Activated CD4-positive, alpha-beta T cell treated with anti-CD3 and anti-CD28 coated beads for 36 hours (primary cell): ENCODE measurements at places on chromosomes 16 and 17. TPM values are rescaled to one million over a fixed set of nuclear protein-coding genes. Genes with fewer than 3 reads are reported as not detected.

GRCh38 chr17:75601057-75601987, 13.7 kb downstream of the MYO15B start:
- H3K27me3 ChIP-seq = no peaks in the 10 kb centered on the region
- H3K27ac ChIP-seq = no peak overlapping the region
- no peaks in the 10 kb centered on the region for H3K36me3 ChIP-seq

NDUFAF8 gene
- 31.0 TPM for total RNA-seq

DNA sequence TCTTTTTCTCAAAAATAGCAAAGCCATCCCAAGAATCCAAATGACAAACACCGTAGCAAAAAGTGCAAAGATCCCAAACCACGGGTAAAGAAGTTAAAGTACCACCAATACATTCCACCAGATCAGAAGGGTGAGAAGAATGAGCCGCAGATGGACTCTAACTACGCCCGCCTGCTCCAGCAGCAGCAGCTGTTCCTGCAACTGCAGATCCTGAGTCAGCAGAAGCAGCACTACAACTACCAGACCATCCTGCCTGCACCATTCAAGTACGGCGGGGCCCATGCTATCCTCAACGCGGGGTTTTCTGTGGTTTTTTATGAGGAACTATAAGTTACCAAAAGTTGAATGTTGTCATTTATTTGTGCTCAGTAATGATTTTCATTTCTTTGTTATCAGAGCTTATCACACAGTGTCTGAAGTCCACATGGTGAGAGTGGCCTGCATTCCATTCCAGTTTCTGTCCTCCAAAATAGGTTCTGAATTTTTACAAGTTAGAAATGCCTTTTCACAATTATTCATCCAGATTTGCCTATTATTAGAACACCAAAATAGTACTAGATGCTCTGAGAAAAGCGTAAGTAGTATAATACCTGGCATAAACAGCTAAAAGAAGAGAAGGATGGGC, 169.2 kb downstream of the MRTFB start:
- peaks cover 5% of the 10 kb centered on the region for H3K36me3 ChIP-seq
- no peaks in the 10 kb centered on the region for H3K27me3 ChIP-seq
- H3K4me3 ChIP-seq = no peak overlapping the region
- H3K27ac ChIP-seq = no peak overlapping the region
- H3K4me1 ChIP-seq = peaks cover 9% of the 10 kb centered on the region

DNA sequence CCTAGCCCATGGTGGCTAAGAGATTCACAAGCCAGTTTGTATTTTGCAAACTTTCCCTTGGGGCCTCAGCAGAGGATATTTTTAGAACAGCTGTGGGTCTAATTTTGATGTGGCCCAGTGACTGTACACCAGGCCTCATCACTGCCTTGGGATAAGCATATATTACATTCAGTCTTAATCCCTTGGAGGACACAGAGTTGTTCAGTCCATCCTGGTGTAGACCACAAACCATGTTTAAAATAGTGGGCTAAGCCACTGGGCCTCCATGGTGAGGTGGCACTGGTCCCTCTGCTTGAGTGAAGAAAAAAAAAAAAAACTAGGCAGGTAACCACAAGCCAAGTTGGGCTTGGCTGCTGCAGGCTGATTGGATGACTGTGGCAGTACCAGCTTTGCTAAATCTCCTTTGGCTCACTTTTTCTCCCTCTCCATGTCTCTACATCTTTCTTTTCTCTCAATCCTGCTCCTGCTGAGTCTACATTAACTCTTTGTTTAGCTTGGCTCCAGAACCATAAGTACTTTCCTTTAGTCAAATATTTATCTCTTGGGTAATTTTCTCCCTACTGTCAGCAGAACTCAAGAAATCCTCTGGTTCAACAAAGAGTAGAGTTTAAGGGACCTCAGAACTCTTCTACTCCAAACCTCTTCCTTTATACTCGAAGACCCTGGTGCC, 120.0 kb upstream of the TBX2 start:
- H3K36me3 ChIP-seq = peaks cover 6% of the 10 kb centered on the region
- DNase-seq = no peak
- H3K4me1 ChIP-seq = peaks cover 22% of the 10 kb centered on the region
- no peak overlapping the region for H3K27ac ChIP-seq
- no peaks in the 10 kb centered on the region for H3K27me3 ChIP-seq

- H3K27me3 ChIP-seq = peaks cover 17% of the 10 kb centered on the region
- no peak overlapping the region for H3K4me3 ChIP-seq
- no peak overlapping the region for H3K27ac ChIP-seq
- H3K36me3 ChIP-seq = no peaks in the 10 kb centered on the region
These were observed 15.9 kb upstream of the DOC2B start for GRCh38 chr17:197352-197751.

GRCh38 chr17:63489291-63489690, 12.4 kb downstream of the ACE start:
- H3K27ac ChIP-seq = no peak overlapping the region
- no peak for DNase-seq
- H3K4me1 ChIP-seq = no peaks in the 10 kb centered on the region

DNA sequence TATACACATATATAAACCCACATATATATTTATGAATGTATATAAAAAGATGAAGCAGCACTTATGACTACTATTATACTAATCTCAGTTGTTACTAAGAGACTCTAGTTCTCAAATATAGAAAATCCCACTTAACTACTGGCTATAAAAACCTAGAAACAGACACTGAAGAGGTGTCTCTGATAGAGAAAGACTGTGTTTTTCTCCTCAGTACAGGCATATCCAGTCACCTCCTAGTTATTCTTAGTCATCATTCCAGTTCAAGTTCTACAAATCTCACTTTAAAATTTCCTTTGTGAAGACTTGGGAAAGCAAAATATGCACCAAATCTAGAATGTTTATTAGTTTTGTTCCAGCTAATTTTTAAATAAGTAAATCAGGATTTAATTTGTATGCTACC, 93.9 kb downstream of the STH start:
- no peak for DNase-seq
- H3K4me3 ChIP-seq = no peak overlapping the region
- peaks cover 34% of the 10 kb centered on the region for H3K36me3 ChIP-seq
- no peaks in the 10 kb centered on the region for H3K27me3 ChIP-seq
- H3K4me1 ChIP-seq = peaks cover 59% of the 10 kb centered on the region

HYDIN gene
- total RNA-seq = not detected

- no peak overlapping the region for H3K4me3 ChIP-seq
- H3K4me1 ChIP-seq = no peaks in the 10 kb centered on the region
- DNase-seq = no peak
- H3K36me3 ChIP-seq = no peaks in the 10 kb centered on the region
- peaks cover 2% of the 10 kb centered on the region for H3K27me3 ChIP-seq
These were observed 5.0 kb downstream of the WFIKKN2 start for GRCh38 chr17:50840311-50840851.

C17orf50 gene
- total RNA-seq = not detected

- no peaks in the 10 kb centered on the region for H3K4me1 ChIP-seq
- H3K4me3 ChIP-seq = no peak overlapping the region
- H3K36me3 ChIP-seq = no peaks in the 10 kb centered on the region
- no peak overlapping the region for H3K27ac ChIP-seq
- peaks cover 14% of the 10 kb centered on the region for H3K27me3 ChIP-seq
- no peak for DNase-seq
These were observed 82.5 kb downstream of the PCTP start for GRCh38 chr17:55833306-55833705.

DNA sequence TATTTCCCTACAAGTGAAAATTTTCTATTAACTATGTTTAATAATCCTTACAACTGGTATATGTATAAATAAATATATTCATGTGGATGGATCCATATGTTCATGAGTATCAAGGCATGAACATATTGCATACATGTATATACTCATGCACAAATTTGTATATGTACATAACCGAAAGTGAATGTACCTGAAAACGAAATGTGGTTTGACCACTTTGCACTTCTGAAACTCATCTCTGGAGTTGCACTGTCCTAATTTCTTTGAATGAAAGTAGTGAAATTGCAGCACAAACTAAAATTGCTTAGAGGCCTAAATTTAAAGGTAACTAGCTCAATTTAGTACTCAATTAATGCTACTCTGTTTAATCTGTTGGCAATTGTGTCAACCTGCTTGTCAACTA, 27.4 kb upstream of the GNAO1 start:
- no peaks in the 10 kb centered on the region for H3K4me1 ChIP-seq
- H3K27ac ChIP-seq = no peak overlapping the region
- no peak for DNase-seq
- no peak overlapping the region for H3K4me3 ChIP-seq
- H3K36me3 ChIP-seq = no peaks in the 10 kb centered on the region

- no peak overlapping the region for H3K4me3 ChIP-seq
- H3K4me1 ChIP-seq = no peaks in the 10 kb centered on the region
- no peaks in the 10 kb centered on the region for H3K36me3 ChIP-seq
These were observed 1146.5 kb upstream of the GOT2 start for GRCh38 chr16:59880611-59881010.

DNA sequence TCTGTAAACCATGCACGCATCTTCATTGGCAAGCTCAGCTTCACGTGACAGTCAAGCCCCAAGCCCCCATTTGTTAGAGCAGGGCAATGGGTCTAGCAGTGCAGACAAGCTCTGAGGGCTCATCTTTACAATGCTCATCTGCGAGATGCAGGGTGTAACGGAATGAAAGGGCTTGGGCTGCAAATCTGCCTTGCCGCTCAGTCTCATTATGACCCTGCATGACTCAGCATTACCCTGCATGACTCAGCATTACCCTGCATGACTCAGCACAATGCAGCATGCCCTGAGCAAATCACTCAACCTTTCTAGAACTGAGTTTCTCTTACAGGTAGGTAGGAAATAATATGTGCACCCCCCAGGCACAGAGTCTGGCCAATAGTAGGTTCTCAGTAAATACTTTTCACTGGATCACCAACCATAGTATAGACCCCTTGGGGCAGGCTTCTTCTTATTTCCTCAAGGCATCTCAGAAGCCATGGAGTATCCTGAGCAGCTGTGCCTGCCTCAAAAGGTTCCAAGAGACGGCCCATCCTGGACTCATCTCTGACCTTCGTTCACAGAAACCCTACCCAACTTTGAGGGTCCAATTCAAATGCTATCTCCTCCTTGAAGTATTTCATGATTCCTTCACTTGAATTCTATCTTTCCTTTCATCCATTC, 391.3 kb upstream of the CDH5 start:
- peaks cover 4% of the 10 kb centered on the region for H3K27me3 ChIP-seq
- no peaks in the 10 kb centered on the region for H3K4me1 ChIP-seq
- H3K36me3 ChIP-seq = no peaks in the 10 kb centered on the region
- DNase-seq = peak; percentile 15

DNA sequence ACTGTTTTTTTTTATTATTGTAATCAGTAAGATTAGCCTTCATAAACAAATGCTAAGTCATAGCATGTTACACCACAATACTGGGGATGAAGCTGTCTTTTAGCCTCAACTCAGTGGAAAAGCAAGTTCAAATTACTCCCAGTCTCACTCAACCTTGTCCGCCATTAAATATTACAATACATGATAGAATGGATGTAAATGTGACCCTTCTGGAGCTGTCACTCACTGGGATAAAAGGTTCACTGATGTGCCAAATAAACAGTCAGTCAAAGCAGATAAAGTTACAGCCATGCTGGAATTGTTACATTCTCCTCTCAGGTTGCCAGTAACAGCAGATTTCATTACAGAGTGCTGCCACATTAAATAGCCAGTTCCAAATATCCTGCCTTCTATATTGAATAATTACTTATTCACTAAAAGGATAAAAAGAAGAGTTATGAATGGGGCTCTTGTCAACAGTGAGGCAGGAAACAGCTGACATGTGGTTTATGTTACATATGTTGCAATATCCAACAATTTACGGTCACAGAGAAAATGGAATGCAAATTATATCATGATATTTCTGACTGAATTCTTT, 53.4 kb downstream of the BRIP1 start:
- H3K27me3 ChIP-seq = no peaks in the 10 kb centered on the region
- H3K27ac ChIP-seq = no peak overlapping the region
- H3K4me3 ChIP-seq = no peak overlapping the region
- peaks cover 3% of the 10 kb centered on the region for H3K4me1 ChIP-seq
- no peak for DNase-seq

STAT3 gene
- total RNA-seq = 332 TPM

CNTD1 gene
- total RNA-seq = not detected

CIITA gene
- total RNA-seq = 1.4 TPM

DNA sequence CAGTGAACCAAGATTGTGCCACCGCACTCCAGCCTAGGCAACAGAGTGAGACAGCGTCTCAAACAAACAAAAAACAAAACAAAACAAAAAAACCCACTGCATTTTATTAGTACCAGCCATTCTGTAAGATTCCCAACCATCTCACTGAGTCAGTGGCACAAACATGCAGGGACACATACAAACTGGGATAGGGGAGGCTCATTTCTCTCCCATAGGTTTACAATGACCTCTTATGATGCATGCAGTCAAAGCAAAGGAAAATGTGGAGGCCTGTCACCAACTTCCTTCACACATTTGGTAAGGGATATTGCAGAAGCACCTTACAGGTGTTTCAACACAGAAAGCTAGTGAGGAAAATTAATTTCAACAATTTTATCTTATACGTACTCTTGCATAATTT, 12.4 kb upstream of the STRADA start:
- H3K4me1 ChIP-seq = peaks cover 21% of the 10 kb centered on the region
- H3K27me3 ChIP-seq = no peaks in the 10 kb centered on the region
- DNase-seq = no peak
- H3K36me3 ChIP-seq = peaks cover 54% of the 10 kb centered on the region
- no peak overlapping the region for H3K4me3 ChIP-seq

KRT33B gene
- not detected for total RNA-seq

KRTAP4-1 gene
- not detected for total RNA-seq

GRCh38 chr16:8675183-8676159, 1.1 kb downstream of the ABAT start:
- H3K4me1 ChIP-seq = peaks cover 18% of the 10 kb centered on the region
- no peaks in the 10 kb centered on the region for H3K27me3 ChIP-seq
- peak; percentile 71 for DNase-seq
- peaks cover 9% of the 10 kb centered on the region for H3K36me3 ChIP-seq
- peak overlapping the region; percentile 83 for H3K4me3 ChIP-seq
- peak overlapping the region; percentile 92 for H3K27ac ChIP-seq

TPSD1 gene
- not detected for total RNA-seq

DNA sequence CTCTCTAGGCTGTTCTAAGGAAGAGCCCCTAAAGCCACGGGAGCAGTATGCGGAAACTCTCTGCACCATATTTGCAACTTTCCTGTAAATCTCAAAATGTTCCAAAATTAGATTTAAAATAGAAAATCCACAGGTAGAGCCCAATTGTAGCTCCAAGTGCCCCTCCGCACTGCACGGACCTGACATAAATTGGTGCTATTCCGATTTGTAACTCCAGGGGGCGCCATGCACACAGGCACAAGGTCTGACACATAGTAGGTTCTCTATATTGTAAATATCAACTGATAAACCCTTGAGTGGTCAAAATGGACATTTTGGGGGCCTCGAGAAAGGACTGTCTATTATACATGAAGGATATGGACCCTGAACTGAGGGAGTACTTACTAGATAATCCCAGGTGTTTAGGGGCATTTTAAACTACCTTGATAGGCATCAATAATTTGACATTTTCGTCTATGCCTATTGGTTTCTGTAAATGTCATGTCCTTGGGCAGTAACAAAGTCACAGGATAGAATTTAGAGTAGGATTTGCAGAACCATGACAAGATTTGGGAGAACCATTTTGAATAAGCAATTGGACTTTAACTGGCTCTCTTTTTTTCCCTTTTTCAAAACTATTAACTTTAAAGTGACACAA, 36.6 kb upstream of the TMEM132E start:
- peaks cover 22% of the 10 kb centered on the region for H3K27me3 ChIP-seq
- peak; percentile 68 for DNase-seq
- H3K36me3 ChIP-seq = no peaks in the 10 kb centered on the region
- H3K27ac ChIP-seq = no peak overlapping the region

- DNase-seq = no peak
- H3K27ac ChIP-seq = peak overlapping the region; percentile 3
- no peaks in the 10 kb centered on the region for H3K36me3 ChIP-seq
- peaks cover 7% of the 10 kb centered on the region for H3K4me1 ChIP-seq
These were observed 1.1 kb downstream of the RPRML start for GRCh38 chr17:46977750-46978488.
